Brain (organoid and tissue), 16 donors: ENCODE measurements at places on chromosomes 12 and 14.

DNA sequence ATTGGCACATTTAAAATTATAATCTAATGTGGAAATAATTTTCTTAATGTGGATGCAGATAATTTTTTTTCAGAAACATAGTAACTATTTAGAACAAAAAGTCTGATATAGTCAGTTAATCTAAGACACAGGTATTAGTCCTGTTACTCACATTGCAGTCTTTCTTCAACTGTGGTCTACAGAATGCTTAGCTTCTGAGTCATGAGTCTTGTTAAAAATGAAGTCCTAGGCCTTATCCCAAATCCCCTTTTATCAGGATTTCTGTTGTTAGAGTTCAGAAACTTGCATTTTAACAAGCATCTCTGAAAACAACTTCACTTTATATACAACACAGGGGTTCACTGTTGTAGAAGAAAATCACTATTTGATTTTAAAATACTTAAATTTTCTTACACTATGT is 112.2 kb downstream of the SLC16A7 start:
- DNase-seq, result no peak

DNA sequence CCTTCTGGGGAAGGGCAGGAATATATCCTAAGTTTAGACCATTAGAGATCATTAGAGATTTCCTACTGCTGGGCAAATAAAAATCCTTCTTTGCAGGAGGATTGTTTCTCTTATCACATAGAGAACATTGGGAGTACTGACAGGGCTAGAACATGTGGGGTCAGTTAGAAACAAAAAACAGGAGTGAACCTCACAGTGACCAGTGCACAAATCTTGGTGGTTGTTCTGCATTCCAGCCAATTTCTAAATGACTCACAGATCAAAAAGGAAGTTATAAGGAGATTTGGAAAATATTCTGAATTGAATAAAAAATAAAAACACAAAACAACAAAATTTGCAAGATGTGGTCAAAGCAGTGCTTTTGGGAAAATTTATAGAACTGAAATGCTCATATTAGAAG is 118.8 kb downstream of the LLPH start:
- no peak for DNase-seq

DNA sequence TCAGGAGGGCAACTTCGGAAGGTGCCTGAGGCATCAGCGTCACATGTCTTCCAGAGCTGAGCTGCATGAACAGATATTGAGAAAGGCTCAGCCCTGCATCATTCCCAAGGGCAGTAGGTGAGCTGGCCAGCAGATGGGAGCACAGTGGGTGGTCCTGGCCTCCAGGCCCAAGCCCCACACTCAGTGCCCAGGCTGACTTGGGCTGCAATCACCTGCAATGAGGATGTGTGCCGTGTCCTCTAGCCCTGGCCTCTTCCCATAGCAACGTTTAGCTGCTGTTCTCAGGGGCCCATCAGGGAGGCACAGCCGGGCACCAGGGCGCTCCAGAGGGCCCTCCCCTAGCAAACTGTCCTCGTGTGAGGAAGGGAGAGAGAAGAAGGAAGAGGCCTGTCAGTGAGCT is 32.0 kb downstream of the TEP1 start:
- no peak for DNase-seq

DNA sequence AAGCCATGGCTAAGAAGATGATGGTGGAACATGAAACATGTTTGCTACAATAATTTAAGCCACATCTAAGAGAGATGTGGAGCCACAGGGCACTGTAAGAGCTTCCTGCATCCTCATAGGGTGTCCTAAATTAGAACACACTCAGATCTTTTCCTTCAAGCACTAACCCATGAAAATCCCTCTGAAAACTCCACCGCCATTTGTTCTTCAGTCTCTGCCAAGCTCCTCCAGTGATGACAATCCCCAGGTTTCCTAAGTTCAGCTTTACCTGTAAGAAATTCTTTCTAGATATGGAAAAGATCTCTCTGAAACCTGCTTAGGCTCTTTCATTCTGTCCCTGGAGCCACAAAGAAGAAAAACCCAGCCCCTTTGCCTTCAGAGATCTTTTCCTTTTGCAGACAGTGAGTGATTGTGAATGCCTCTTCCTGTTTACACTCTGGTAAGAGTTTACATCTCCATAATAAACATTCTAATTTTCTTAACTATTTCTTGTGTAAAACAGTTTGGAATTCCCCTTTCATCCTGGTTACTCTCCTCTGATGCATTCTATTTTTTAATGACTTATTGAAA is 907.2 kb downstream of the VRK1 start:
- no peak for DNase-seq

- no peak for DNase-seq
Measured at GRCh38 chr14:104370256-104370870, 209.2 kb upstream of the C14orf180 start.

- no peak for DNase-seq
Measured at GRCh38 chr12:49483619-49484018, 55.2 kb upstream of the KCNH3 start.

- DNase-seq, result peak; percentile 82
Measured at GRCh38 chr14:32332415-32333316, 3.6 kb downstream of the AKAP6 start.
